Spinal cord (tissue), 10 donors: ENCODE measurements at places on chromosomes 3 and 15.

GRCh38 chr15:95563634-95564033 is 766.9 kb upstream of the NR2F2 start:
- DNase-seq, result no peak

GRCh38 chr3:46239952-46240351 is 2.3 kb upstream of the CCR3 start:
- no peak for DNase-seq

GRCh38 chr3:101638261-101638745 is 38.6 kb downstream of the ZBTB11 start:
- no peak for DNase-seq

- no peak for DNase-seq
These were observed 21.5 kb upstream of the TIMP4 start for GRCh38 chr3:12180218-12180617.

- DNase-seq, result no peak
These were observed 7.4 kb upstream of the GSK3B start for GRCh38 chr3:120101624-120102023.

DNA sequence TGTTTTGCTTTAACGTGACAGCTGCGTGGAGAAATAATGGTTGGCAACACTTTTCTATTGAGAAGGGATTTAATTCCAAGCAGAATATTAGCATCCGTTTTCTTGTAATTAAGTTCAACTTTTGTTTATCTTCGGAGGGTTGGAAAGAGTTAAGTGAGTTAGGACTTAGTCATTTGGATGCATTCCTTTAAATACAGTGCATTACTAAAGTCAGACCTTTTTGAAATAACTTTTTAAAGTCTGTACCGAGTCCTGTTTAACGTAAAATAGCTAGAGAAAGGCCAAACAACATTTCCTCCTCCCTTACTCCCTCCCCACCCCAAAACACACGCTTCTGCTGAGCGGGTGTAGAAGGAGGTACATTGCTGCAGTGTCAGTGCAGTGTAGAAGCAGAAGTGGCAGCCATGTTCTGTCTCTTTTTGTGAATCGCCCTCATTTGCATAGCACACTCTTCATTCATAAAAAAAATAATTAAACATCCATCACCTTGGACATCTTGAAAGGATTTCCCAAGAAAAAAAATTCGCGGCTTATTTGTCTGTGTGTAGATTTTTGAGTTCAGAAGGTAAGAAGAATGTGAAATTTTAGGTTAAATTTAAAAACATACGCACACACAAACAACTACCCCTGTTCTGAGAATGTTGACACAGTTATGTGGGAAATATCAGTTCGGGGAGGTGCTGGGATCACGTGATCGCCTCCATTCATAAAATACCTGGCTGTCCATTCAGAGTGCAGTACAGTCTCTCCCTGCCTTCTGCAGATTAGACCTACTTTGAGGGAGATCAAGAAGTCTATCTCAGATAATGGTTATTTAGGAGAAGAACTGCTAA is 1.6 kb downstream of the SPRED1 start:
- peak; percentile 69 for DNase-seq

DNA sequence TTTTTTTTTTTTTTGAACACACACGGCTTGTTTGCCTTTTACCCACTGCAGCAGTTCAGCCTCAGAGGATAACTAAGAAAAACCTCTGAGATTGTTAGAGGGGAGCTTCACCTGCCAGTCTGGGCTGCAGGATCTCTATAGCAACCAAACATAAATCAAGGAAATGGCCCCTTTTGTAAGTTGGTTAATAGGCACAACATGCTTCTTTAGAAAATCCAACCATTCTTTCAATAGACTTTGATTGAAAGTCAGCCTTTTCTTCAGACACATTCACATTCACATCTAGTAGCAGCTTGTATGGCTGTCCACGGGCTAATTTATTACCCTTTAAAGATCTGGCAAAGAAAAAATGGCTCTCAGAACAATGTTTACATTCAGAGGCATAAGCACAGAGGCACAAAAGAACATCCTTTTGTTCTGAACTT is 136.6 kb upstream of the RARB start:
- DNase-seq, result peak; percentile 94

DNA sequence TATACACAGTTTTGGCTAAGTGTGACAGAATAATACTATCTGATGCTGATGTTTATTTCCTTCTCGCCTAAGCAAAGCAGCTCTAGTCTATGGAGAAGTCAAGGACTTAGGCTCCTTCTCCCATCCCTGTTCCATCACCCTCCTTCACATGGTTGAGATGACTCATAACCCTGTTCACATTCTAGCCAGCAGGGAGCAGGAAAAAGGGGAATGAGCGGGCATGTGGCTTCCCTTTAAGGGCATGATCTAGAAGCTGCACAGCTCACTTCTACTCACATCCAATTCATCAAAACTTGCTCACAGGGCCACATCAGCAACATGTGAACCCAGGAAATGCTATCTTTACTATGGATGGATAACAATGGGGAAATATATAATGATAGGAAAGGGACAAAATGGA is 40.9 kb downstream of the CBLB start:
- no peak for DNase-seq

- DNase-seq, result no peak
These were observed 1.7 kb downstream of the LPCAT4 start for GRCh38 chr15:34365091-34365825.

GRCh38 chr15:92623435-92623834 is 32.1 kb downstream of the FAM174B start:
- no peak for DNase-seq

DNA sequence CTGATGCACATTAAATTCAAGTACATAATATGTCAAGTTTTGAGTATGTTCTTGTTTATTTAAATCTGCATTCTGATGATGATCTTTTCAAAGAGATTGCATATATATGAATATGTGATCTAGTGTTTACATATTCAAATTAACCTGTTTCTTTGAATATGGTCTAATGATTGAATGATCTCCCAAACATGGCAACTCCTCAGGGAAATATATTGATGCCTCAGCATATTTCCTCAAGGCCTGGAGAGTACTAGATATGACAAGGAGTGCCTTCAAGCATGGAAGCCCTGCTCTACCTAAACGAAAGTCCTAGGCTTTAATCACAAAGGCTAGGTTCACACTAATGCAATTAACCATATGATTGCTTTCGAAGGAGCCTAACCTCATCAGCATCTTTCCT is 532.8 kb downstream of the ZIC1 start:
- no peak for DNase-seq

DNA sequence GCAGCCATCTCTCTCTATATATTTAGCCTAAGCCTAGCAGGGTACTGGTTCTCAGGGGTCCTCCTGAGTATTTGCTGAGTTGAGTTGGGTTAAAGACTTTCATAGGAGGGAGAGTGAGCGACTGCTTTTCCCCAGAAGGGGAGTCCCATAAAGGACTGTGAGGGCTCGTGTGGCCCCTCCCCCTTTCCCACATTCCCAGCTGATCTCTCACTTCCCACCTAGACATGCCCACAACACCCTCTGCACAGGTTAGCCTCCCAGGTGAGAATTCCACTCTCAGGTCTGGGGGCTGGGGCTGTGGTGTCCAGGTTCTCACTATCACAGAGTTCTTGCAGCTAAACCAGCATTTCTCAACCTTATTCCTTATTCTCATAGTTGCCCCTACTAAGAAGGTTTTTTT is 15.8 kb downstream of the EPHB1 start:
- no peak for DNase-seq

DNA sequence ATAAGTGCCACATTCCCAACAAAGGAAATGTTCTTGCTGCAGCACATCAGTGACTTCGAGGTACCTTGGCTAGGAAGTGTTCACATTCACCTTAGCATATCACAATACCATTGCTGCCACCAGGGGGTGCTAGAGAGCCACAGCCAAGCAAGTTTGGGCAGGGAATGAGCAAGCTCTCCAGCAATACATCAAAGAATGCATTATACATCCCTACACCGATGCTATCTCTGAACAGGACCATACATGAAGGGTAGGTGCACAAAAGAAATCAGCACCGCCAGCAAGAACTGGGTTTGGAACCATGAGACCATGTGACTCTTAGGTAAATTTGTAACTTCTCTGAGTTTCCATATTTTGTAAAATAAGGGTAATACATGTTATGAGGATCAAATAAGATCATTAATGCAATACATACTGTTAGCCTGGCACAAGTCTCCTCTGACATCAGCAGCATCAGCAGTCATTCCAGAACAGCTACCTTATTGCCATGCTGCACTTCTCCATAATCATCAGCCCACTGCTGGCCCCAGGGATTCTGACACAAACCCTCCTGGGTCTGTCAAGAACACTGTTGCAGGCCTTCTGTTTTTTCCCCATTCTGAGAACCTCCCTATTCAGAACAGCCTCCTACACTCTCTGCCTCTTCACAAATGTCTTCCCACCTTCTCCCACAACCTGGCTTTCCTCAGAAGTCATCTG is 37.5 kb downstream of the RYK start:
- no peak for DNase-seq

GRCh38 chr15:45995800-45996199 is 361.0 kb downstream of the SQOR start:
- no peak for DNase-seq

DNA sequence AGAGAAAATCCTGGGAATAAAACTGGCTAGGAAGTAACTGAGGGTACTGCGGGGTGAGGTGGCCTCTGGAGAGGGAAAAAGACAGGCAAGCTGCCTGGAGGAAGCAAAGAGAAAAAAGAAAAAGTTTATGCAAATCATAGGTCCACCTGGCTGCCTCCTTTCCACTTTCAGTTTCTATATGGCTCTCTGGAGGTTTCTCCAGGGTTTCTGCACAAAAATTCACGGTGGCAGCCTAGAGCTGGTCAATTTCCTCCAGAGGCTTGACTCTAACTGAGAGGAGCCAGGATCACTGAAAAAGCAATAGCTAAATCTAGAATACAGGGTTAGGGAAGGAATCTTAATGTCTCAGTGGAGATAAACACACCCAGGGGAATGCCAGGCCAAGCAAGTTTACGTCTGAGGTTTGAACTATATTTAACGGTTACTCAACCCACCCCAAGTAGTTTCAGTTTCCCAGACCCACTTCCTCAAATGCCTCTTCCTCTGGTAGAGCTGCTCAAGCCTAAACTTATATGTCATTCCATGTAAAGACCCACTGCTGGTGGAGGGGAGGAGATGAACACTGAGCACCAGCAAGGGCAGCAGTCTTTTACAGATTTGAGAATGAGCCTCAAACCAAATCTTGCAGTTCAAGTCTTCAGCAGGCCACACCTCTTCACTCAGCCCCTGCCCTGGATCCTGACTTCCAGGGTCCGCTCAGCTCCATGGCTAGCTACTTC is 5.7 kb downstream of the LYSMD2 start:
- no peak for DNase-seq

DNA sequence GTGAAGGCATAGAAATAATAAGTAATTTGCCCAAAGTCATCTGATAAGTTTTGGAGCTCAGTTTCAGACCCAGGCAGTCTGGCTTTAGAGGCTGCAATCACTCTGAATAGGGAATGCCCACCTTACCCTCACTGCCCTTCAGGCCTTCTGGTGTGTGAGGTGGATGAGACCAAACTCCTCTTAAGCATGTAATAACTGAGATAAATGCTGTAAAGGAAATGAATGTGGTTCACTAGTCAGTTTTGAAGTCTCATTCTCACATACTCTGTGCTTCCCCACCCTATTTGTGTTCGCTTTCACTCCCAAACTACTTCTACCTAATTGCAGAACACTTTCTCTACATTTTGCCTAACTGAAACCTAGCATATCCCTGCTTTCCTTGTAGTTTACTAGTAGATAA is 144.1 kb downstream of the FILIP1L start:
- no peak for DNase-seq

DNA sequence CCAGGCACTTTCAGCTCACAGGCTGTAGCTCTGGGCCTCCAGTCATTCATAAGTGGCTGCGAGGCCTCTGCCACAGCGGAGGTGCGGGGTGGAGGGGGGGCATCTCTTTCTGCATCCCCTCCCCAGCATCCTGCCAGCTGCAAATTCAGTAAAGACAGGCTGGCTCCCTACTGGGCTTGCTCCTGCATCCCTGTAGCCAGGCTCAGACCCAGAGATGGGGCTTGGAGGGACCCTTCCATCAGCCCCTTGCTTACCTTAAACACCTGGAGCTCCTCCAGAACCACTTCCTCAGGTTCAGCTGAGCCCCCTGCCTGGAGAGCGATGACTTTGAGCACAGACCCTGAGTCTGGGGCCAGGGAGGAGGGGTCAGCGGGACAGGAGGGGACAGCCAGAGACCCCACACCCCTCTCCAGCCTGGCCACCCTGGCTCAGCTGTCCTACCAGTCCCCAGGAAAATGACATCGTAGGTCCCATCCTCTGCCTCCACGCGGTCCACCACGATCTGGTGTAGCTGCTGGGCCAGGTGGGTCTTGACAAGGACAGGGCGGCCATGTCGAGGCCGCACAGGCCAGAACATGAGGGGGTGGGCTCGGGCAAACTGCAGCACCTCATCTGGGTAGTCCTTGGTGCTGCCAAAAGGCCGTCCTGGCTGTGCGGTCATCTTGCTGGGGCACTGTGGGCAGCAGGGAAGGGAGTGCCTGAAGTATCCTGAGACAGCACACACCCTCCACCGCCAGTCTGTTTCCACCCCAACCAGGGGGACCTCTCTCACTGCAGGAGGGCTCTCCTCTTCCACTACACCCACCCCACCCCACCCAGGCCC is 5.3 kb downstream of the SEMA3G start:
- no peak for DNase-seq

DNA sequence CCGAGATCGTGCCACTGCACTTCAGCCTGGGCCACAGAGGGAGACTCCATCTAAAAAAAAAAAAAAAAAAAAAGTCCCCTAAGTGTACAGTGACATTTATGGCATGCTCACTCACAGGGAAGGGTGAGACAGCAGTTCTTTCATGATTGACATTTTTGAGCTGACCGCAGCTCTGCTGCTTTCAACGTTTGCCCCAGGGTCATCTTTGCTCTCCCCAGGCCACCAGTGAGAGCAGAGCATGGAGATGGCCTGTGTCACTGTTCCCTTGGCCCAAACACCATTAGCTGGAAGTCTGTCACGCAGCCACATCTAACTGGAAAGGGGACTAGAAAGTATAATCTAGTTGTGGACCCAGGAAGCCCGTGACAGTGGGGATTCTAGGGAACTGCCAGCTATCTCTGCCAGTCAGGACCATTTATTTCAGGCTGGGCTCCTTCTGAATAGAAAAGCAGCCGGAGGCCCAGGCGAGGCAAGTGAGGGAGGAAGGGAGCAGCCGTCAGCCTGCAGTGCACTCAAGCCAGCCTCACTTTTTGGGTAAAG is 193.4 kb upstream of the HES1 start:
- no peak for DNase-seq

GRCh38 chr3:94323596-94323995 is 260.7 kb downstream of the NSUN3 start:
- DNase-seq, result no peak

GRCh38 chr15:32981536-32981935 is 213.0 kb downstream of the FMN1 start:
- no peak for DNase-seq

DNA sequence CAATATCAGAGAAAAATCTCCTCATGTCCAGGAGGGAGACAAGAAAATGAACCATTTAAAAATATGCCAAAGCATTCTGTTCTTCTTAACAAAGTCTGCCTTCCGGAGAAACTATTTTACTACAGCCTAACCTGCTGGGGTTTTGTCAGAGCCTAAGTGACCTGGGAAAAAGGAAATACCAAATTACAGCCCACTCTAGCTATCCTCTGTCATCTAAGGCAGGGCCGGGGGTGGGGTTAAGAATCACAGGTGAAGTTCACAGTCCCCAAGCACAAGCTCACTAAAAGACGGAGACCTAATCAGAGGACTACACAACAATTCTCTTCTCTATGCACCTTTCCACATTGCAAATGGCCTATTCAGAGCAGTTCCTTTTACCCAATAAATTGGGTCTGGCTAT is 116.6 kb downstream of the TRIM42 start:
- no peak for DNase-seq
